ENCODE measurements at places on chromosomes 16 and 17.
A peak's percentile ranks its signal among the peaks of the same experiment; 100 is the strongest.

DNA sequence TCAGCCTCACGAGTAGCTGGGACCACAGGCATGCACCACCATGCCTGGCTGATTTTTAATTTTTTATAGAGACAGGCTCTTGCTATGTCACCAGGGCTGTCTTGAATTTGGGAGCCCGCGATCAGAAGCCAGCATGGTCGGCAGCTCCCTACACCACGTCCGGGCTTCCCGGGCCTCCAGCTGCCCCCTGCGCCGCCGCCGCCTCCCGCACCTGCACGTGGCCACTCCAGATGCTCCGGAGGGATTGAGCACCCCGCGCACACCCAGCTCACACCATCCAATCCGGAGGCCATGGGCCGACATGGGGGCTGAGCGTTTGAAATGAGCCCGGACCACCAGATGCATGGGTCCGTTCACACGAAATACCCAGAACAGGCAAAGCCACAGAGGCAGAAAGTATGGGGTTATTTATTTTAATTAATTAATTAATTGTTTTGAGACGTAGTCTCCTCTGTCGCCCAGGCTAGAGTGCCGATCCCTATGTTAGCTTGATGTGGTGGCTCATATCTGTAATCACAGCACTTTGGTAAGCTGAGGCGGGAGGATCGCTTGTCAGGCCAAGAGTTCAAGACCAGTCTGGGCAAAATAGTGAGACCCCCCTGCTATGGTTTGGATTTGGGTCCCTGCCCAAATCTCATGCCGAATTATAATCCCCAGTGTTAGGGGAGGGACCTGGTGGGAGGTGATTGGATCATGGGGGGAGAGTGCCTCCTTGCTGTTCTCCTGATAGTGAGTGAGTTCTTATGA, 17.1 kb upstream of the PDXDC1 start:
- DNase-seq: no peak

GRCh38 chr17:61551255-61551742, 39.7 kb downstream of the NACA2 start:
- no peak for DNase-seq

- no peak for DNase-seq
Measured at GRCh38 chr16:85370881-85371651, 242.1 kb upstream of the GSE1 start.

DNA sequence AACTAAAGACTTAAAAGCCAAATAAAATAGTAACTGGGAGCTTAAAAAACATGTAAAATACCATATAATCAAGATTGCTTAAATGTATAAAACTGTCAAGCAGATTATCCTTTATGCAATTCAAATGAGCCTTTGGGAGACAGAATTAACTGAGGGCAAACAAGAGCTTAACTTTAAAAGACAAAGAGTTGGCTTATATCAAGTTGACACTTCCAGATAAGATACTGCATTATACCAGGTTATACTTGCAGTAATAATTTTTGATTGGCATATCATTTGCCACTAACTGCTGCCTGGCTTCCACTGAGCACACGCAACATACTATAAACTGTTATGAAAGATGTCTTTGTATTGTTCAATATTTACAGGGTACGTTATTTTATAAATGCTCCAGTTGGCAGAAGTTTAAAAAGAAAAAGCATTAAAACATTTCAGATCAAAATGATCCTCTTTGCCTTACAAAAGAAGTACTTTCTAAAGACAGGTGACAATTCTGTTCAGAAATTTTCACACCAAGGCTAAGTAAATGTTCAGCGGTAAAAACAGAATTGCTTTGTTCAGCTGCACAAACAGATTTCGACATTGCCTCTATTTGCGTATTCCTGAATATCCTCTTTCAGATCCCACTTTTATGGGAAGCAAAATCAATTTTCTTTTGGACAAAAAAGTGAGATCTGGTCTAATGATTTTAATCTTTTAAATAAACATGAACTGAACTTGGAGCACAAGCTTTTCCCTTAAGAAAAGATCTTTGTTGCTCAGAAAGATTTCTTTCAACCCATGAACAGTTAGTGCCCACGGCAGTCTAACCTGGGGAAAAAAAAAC, 50.7 kb downstream of the TOX3 start:
- no peak for DNase-seq

- DNase-seq: no peak
Measured at GRCh38 chr17:56289321-56289720, 136.0 kb downstream of the ANKFN1 start.

DNA sequence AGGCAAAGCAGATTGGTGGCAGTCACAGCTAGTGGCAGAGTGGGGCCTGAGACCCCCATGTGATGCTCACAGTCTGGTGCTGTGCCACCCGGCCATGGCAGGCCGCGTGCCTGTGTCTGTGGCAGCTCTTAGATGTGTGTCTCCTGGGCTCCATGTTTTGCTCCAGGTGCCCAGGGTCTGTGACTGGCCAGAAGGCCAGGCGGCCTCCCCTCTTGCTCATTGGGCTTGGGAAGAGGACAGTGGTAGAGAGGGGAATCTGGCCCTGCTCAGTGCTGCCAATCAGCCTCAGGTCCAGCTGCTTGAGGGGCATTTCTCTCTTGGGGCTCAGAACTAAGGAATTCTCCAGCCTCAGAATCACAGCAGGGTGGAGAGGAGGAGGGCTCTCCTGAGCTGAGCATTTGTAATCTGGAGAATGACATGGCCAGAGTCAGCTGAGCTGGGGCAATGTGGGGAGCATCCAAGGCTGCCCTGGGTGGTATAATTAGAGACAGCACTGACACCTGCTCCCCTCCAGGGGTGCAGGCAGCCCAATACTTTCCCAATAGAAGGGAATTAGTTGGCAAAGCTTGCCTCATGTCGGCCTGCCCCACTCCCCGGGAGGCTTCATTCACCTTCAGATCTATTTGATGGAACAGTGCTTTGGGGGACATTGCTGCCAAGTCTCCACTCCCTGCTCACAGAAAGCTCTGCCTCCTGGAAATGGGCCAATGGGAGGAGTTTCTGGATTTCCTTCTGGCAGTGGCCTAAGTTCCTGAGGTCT, 2.7 kb upstream of the LASP1NB start:
- no peak for DNase-seq

DNA sequence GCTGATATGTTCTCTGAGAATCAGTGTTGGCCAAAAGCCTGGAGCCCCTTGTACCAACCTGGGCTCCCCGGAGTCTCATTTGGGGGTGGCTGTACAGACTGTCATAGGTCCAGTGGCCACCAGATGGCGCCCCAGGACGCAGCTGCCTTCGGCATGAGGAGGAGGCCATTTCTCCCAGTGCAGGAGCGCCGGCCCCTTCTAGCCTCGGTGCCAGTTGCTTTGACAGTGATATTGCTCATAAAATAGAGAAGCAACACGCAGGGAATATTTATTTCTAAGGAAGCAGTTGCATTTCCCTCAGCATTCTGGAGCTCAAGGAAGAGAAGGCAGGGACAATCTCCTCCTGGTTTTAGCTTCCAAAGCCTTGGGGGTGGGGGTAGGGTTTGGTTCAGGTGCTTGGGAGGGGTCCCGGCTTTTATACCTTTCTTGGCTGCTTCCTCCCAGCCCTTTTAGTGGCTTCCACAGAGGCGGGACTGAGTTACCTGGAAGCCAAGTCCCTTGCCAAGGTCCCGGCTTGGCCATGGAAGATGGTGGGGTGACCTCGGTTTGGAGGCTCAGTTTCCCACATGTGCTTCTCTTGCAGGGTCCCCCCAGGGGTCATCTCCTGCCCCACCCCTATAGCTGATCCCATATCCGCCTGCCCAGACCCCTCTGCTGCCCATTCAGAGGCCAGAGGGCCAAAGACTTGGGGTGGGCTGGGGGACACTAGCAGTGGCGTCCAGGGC, 117.8 kb upstream of the CDC42EP4 start:
- peak; percentile 82 for DNase-seq

DNA sequence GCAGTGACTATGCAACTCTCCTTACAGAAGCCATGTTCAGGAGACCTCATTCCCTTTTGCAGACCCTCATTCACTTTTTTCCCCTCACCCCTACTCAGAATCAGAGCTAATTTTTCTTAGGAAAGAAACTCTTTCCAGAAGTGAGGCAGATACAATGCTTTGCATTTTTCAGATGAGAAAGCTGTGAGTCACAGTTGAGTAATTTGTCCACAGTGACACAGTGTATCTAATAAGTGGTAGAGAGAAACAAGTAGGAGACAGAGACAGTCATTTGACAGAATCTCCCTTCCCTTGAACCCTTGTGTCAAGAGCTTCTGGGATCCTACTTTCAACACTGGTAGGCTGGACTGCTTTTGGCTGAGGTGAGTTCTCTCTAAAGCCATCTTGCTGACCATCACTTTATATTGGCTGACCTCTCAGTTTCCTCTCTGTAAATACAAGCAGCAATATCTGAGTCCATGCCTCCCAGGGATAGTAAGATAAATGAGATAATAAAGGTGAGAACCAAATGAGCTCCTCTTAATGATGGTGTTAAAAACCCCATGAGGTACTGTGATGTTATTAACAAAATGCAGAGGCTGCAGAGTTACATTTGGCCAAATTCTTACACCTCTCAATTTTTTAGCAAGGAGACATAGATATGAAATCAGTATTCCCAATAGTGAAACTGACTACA, 130.8 kb downstream of the CA10 start:
- no peak for DNase-seq

DNA sequence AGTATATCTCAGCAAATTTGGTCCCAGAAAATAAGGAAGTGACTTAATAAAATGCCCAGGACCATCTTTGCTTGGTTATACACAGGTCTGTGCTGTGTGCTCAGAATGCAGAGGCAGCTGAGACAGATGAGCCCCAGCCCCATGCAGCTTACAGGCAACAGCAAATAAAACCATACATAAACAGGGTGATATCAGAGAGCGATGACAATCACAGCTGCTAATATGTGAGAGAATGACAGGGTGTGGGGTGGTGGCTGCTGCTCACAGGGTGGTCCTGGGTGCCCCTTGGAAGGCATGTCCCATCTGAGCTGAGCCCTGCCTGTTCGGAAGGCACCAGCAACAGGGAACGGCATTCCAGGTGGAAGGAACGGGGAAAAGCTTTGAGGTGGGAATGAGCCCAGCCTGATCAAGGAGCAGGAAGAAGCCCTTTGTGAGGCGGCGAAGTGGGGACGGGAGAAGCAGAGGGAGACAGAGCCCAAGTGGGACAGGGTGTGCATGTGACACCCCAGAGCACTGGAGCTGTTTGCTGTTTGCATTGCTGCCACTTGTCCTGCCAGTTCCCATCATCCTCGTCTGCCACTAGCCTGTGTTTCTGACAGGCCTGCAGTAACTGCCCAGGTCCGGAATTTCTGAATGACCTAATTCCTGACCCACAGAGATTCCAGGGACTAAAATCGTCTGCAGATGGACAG, 150.5 kb downstream of the KATNIP start:
- no peak for DNase-seq

DNA sequence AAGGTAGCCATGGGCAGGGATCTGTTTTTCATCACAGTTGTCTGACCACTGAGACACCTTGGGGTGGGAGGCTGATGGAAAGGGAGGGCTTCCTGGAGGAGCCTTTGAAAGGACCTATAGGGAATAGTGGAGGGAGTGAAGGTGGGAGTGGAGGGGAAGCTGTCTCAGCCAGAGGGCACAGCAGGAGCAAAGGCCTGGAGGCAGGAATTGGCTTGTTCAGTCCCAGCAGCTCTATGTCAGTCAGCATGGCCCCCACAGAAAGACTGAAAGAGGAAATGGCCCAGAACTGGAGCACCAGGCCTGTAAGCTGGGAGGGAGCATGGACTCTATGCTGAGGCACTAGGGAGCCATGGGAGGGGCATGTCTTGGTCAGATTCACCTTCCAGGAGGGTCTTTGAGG, 12.8 kb upstream of the CBFB start:
- DNase-seq: no peak

GRCh38 chr17:17855976-17856375, 19.2 kb upstream of the SREBF1 start:
- DNase-seq: no peak

DNA sequence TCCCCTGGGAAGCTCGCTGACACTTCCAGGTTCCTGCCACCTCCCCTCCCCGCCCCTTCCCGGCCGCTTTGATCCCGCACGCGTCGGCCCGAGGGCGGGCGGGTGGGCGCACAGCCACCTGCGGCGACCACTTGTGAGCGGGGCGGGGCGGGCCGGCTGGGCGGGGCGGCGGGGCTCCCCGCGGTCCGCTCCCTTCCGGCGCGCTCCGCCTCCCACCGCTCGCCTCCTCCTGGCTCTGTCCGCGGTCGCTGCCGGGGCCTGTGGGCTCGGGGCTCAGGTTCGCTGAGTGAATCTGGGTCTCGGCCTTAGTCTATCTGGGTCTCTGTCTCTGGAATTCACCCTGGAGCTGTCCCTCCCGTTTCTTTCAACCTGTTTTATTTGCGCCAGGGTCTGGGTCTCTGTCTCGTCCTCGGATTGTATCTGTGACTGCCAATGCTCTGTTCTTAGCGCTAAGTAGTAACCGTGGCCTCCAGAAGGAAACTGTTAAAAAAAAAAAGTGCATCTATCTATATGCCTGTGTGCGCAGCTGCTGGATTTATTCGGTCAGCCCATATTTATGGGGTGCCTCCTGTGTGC, 2.7 kb upstream of the HES7 start:
- DNase-seq: no peak

DNA sequence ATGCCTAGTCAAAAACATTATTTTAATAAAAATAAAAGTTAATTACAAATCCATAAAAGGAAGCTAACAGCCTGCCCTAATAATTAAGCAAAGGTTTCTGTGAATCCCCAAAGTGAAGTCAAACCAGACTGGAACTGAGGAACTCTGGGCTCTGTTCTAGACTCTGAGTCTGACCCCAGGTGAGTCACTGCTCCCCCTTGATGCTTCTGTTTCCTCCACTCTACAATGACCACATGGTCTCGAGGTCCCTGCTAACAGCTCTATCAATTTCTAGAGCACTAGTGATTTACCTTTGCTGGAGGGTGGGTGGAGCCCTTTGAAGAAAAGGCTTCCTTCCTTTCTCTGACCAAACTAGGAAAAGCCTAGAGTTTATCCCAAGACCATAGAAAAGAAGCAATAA, 32.4 kb downstream of the XPO6 start:
- DNase-seq: no peak

All from activated CD4-positive, alpha-beta T cell treated with anti-CD3 and anti-CD28 coated beads for 1 hour (primary cell).